ENCODE measurements at places on chromosomes 16 and 17.

DNA sequence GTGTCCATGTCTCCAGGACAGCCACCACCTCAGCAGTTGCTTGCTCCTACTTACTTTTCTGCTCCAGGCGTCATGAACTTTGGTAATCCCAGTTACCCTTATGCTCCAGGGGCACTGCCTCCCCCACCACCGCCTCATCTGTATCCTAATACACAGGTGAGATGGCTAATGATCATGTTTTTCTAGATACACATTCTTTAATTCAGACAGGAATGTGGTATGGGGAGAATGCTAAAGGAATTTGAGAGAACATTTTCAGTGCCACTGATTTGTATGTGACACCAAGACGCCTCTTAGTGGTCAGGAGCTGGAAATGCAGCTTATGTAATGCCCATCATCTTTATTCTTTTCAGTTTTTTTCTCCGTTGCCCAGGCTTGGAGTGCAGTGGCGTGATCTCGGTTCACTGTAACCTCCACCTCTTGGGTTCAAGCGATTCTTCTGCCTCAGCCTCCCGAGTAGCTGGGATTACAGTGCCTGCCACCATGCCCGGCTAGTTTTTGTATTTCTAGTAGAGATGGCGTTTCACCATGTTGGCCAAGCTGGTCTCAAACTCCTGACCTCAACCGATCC is 8.9 kb upstream of the RAPGEFL1 start:
- DNase-seq, result peak; percentile 41

- DNase-seq, result no peak
These were observed 14.2 kb downstream of the GAS7 start for GRCh38 chr17:10183931-10184930.

DNA sequence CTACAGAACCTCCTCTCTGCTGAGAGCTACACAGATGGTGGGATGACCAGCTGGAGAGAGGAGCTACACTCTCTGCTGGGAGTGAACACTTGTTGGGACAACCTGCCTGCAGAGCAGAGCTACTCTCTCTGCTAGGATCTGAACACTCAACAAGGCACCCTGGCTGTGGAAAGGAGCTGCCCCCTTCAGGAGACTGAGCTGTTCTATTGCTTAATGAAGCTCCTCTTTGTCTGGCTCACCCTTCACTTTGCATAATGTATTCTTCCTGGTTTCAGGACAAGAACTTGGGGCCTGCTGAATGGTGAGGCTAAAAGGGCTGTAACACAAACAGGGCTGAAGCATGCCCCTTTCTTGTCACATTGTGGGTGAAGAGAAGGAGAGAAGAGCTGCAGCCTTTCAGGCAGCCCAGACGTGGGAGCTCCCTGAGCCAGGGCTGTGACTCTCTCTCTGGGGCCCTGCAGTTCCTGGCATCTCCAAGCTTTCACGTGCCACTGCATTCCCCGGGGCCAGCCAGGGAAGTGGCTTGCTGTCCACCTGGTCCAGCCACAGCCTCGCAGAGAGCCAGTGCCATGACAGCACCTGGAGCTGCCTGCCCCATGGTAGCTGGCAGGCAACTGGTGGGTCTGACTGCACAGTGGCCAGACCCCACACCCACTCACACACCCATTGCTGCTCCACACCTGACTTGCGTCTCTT is 272.8 kb upstream of the KCNJ16 start:
- no peak for DNase-seq

DNA sequence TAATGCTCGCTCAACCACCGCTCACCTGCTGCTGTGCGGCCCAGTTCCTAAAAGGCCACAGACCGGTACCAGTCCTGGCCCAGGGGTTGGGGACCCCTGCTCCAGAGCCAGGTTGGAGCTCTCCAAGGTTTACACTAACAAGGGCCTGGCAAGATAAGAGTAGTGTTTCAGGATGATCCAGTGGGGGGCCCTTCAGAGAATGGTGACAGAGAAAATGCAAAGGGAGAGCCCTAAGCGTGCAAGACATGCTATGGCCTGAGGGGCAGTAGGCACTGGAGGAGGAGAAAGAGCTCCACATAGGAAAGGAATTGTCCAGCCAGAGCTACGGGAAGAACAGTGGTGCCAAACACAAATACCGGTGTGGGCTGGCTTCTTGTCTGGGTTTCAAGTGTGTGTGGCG is 233.4 kb downstream of the STX8 start:
- DNase-seq, result no peak

DNA sequence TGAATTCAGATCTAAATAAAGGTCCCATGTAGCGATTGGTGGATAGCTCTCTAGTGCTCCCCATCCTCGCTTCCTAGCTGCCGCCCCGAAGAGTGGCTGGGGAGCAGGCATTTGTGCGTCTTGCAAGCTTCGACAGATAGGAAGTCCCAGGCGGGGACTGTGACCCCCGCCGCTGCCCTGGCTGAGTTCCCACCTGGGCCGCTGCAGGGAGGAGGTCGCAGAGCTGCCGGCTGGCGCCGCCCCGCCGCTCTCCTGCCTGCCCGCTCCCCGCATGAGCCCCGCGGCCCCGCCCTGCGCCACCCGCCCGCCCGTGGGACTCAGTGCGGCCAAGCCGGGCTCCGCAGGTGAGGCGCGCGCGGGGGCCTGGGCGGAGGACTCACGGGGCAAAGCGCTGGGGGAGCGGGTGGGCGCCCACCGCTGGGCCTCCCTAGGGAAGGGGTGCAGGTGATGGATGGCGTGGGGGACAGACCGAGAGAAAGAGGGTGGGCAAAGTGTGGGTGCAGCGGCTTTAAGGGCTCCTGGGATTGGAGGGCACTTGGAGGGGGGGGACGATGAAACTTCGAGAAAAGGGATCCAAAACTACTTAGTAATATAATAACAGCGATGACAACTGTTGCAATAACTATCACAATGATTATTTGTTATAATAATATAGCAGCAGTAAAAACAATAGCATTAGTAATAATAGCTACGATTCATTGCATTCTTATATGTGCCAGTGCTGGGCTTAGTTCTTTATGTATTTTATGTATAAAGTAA is at the start of gene OTOA:
TSS of gene OTOA (plus strand) at position 80 of the 759 bp plus-strand sequence. CDS start 14,547 bp downstream, outside the sequence.
- no peak for DNase-seq

DNA sequence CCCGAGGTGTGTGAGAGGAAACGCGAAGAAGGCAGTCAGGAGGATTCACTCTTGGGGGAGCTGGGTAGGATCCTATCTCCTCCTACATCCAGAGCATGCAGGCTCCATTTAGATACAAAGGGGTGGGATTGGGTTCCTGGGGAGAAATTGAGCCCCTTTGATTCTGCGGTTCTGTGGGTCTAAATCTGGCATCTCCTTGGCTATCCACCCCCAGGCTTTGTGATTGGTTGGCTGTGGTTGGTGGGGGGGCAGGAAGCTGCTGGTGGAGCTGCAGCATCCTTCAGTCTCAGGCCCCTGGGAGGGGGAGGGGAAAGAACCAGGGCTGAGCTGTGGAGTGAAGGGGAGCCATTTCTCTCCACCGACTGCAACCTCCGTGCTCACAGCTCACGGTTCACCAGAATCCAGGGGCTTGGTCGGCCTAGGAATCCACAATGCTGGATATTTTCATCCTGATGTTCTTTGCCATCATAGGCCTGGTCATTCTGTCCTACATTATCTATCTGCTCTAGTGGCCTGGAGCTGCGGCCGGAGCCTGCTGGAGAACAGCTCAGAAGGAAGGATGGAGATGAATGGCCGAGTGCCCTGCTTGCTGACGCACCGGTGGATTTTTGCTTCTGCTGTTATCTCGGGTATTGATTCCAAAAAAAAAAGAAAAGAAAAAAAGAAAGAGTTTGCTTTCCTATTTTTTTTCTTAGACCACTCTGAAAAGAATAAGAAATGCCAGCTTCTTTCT is at the start of gene LASP1NB:
TSS of gene LASP1NB (plus strand) at position 352 of the 733 bp plus-strand sequence.
- no peak for DNase-seq

DNA sequence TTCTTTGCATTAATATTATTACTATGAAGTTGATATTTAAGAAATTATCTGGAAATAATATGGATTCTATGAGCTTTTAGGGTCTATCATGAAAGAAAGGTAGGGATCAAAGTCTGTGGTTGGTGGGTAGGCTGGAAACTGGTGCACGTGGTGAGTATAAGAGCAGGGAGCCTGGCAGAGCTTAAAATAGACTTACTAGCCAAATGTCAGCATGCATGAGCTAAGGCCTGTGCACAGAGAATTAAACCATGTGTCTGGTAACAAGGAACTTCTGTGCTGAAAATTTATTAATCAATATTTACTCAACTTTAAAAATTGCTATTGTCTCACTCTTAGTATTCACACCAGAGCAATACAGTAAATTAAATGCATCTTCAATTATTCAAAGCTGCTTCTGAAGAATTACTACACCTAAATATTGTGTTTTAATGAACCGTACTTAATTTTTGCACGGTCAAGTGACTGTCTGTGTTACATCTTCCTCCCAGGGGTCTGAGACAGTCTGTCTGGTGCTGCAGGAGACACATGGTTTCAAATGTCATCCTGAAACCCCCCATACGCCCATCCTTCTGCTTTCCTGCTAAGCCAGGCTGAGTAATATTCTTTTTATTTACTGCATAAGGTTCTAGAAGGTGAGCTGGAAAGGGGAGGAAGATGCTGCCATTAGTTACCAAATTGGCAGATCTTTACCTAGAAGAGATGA is 161.0 kb upstream of the NLRP1 start:
- DNase-seq, result no peak

GRCh38 chr16:58481931-58482330 is 18.0 kb upstream of the NDRG4 start:
- no peak for DNase-seq

DNA sequence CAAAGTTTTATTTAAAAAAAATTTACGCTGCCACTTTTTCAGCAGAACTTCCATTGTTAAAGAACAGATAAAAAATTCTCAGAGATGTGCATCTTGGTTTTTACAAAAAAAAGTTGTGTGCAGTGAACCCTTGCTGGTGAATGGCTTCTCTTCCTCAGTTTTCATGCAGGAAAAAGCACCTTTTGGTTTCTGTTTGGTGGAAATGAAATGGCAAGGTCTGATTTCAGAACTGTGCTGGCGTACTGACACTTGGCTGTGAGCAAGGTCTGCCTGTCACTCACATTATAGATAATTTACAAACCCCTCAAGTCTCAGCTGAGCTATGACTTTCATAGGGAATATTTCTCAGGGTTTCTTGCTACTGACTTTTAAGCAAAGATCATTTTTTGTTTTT is 5.7 kb upstream of the SALL1 start:
- no peak for DNase-seq

- DNase-seq, result no peak
These were observed 834.3 kb upstream of the CDH8 start for GRCh38 chr16:62870554-62870953.

DNA sequence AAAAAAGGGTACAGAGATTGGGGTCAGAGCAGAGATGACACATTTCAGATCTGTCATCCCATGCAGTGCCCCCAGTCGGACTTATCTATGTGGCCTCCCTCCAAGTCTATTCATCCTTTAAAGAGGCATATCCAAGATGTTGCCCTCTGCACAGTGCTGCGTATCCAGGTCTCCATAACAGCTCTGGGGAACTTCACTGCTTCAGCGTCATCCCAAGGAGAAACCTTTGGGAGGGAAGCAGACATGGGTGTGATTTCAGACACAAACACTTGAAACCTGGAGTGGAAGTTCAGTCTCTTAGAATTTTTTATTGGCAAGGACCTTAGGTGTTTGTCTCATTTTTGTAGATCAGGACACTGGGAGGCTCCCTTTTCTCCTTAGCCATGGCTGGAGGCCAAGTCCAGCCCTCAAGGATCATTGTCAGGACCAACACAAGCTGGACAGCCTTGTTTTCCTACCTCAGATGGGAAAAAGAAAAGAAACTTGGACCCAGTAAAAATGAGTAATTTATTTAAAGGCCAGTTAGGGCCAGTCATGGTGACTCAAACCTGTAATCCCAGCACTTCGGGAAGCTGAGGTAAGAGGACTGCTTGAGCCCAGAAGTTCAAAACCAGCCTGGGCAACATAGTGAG is 23.9 kb upstream of the NLK start:
- DNase-seq, result no peak
